ENCODE measurements at places on chromosomes 5 and 9.

DNA sequence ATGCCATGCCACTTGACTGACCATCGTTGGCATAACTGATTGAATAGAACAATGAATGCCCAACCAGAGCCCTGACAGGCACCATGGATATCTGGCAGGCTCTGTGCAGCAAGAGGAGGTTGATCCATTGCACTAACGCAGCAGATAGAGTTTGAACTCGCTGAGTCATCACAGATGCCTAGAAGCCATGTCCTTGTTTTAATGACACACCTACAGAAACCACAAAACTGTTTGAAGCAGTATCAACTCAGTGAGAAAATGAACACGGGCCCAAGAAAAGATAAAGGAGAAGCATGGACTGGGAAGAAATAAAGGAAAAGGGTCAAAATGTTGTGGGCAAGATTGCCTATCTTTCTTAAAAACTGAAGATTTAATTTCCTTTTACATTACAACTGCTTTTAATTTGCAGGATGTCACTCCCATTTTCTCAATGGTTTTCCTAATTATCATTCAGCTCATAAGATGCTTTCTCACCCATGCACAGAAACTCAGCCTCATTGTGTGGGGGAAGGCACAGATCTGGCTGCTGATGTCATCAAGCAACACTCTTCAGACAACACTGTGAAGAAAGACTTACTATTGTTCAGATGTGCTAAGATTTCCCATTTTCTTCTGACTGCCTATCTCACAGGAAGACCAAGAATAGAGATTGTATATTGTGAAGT lies 129.0 kb downstream of the PIK3R1 start:
- DNase-seq = peak; percentile 65

- no peak for DNase-seq
Measured at GRCh38 chr5:79269733-79270166, 33.8 kb downstream of the JMY start.

DNA sequence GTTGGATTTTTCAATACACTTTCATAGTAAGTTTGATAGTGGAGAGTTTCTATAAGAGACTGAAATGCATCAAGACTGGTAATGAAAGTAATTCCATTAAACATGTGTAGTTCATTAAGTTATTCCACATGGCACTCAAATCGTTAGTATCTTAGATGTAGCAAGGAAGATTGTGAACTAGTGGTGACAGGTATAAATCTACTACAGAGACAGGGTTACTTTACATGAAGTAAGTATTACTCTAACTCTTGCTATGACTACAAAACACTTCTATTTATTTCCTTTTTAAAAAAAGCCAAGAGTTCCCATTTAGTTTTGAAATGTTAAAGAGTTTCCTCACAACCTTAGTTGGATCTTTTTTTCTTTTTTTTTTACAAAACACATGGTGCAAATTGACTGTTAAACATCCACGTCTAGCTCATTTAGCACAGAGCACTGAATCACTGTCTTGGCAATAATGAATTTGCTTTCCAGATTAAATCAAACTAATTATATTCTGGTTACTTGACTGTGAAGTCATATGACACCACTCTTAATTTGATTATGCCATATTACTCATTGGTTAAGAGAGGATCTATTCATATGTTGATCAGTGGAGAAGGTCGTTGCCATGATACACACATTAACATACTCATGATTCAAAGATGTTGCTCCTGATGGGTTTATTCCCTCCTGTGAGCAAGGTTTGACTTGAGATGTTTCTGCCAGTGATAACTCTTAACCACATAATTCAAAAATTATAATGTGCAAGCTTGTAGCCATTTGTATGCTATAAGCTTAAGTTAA lies 644.8 kb downstream of the EFNA5 start:
- peak; percentile 27 for DNase-seq

DNA sequence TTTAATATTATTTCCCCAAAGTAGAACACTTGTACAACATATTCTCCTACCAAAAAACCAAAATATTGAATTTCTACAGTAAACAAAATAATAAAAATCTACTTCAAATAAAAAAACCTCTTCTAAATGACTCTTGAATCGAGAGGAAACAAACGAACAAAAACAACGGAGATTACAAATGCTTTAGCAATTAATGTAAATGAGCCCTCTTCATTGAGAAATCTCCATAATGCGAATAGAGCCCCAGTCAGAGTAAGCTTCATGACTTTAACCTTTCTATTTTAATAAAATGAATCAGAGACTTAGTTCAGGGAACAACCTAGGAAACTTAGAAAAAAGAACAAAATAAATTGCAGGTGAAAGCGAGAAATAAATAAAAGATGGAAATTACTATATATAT lies 129.3 kb upstream of the SEMA6A start:
- no peak for DNase-seq

- DNase-seq = peak; percentile 91
Measured at GRCh38 chr5:112694853-112695709, 42.6 kb upstream of the APC start.

DNA sequence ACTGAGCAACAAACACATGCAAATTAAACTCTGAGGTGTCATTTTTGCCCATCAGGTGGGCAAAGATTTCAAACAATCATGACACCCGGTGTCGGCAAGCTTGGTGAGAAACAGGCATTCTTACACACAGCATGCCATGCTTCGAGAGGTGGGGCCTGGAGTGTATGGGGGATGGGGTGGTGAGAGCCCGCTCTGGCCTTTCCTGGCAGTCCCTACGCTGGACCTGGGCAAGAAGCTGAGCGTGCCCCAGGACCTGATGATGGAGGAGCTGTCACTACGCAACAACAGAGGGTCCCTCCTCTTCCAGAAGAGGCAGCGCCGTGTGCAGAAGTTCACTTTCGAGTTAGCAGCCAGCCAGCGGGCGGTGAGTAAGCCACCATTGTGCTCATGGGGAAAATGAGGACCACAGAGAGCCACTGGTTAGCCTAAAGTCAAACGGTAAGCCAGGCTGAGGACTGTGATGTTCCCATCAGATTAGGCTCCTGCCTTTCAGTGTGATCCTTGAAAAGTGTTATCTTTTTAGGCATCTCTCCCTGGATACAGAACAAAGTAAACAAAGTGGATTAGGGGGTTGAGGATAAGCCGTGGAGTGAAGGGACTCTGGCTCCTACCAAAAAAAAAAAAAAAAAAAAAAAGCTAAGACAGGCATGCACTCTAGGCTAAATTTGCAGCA lies 9.4 kb downstream of the MYOZ3 start:
- no peak for DNase-seq

- no peak for DNase-seq
Measured at GRCh38 chr5:158917731-158918130, 182.0 kb downstream of the EBF1 start.

- peak; percentile 7 for DNase-seq
Measured at GRCh38 chr9:85741095-85741874, 469 bp downstream of the AGTPBP1 start.

GRCh38 chr5:167816354-167816753 lies 475.1 kb upstream of the WWC1 start:
- peak; percentile 9 for DNase-seq

DNA sequence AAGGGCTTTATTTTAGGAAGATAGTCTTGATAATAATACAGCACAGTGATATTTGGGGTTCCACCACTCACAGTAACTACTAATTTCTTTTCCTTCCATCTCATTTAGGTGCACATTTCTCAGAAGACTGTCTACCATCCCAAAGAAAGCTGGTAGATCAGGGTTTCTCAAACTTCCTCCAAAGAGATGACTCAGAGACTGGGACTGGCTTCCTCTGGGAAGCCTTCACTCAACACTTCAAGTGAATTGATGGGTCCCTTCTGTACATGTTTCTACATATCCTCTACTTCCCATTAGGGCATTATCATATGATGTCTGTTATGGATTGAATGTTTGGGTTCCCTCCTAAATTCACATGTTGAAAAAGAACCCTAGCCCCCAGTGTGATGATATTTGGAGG lies 138.5 kb downstream of the SPOCK1 start:
- no peak for DNase-seq

GRCh38 chr5:35229076-35230037 lies 930 bp downstream of the PRLR start:
- no peak for DNase-seq

GRCh38 chr5:156591631-156592030 lies 258.5 kb upstream of the PPP1R2B start:
- no peak for DNase-seq

DNA sequence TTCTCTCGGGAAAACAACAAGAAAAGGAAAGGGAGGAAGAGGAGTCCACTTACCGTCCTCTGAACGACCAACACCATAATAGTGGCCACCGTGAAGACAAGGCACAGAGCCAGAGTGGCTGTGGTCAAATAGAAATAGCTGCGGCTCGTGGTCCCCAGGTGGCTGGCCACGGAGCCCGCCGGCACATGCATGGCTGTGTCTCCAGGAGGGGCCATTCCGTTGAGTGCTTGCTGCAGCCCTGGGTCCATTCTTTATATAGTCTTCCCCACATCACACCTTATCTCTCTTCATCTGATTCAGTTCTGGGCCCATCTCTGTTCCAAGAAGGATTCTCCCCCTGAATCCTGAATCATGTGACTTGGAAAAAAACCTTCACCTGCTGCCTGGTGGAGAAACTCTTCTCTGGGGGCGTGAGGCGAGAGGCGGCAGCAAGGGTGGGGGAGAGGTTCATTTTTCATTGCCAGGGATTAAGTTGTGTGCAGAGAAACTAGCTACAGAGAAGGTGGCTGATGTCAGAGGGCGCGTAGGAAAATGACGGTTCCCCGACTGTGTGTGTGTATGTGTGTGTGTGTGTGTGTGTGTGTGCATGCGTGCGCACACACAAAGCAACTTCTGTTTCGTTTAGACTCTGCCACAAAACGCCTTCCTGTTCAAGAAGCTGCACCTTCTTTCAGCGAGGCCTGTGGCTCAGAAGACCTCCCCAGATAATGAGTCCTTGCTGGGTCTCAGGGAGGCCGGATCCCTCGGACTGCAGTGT lies at the start of gene TNFSF8:
TNFSF8 (minus strand) TSS at position 536 of the 757 bp plus-strand sequence; CDS start at position 248, 288 bp downstream.
- DNase-seq = no peak

GRCh38 chr9:136673088-136673974 lies 10.6 kb downstream of the EGFL7 start:
- no peak for DNase-seq

DNA sequence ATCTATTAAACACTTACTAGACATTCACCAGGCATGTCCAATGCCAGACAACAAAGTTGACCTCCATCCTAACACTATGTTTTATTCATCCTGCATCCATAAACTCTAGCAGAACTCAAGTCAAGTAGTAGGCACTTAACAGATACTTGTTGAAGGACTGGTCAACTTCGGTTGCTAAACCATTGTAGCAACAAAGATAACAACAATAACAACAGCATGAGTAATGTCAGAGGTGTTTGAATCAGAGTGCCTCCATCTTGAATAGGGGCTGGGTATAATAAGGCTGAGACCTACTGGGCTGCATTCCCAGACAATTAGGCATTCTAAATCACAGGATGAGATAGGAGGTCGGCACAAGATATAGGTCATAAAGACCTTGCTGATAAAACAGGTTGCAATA lies 180.5 kb upstream of the ZNF462 start:
- DNase-seq = no peak

DNA sequence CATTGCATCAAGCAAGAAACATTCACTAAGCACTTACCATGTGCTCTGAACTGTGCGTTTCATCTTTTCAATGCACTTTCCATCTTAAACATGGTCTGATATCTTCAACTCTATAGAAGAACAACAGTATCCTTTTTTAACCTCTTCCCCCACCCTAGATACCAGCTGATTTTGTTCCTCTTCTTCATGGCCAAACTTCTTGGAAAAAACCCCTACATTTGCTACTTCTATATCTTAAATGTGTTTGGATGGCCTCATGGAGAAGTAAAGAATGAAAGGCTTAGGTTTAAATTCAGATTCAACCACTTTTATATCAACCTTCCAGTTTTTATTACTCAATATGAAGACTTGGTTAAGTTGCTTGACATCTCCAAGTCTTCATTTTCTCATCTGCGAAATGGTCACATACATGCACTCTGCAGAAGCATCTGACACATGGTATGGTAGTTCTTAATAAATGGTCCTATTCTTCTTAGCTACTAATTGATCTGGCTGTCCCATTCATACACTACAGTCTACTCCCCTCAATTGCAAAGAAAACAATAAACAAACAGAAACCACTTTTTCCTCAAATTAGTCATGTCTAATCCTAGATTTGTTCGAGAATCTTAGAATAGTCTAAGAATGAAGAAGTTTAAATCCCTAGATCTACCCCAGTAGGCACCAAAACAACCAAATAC lies 59.4 kb downstream of the FYB1 start:
- no peak for DNase-seq

DNA sequence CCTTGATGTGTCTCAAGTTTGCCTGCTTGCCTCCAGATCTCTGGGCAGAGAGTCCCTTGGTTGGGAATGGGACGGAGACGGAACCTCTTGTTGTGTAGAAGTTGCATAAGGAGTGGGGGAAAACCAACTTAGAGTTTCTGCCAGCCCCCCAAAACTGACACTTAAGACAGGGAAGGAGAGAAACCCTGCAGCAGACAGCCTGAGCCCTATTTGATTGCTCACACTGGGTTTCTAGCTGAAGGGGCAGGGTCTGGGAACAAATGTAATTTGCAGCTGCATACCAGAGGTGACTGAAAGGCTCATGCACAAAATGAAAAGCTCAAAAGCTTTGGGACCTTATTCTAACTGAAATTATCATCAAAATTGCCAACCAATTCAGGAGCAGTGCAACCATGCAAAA lies 254.5 kb downstream of the RASEF start:
- DNase-seq = no peak

DNA sequence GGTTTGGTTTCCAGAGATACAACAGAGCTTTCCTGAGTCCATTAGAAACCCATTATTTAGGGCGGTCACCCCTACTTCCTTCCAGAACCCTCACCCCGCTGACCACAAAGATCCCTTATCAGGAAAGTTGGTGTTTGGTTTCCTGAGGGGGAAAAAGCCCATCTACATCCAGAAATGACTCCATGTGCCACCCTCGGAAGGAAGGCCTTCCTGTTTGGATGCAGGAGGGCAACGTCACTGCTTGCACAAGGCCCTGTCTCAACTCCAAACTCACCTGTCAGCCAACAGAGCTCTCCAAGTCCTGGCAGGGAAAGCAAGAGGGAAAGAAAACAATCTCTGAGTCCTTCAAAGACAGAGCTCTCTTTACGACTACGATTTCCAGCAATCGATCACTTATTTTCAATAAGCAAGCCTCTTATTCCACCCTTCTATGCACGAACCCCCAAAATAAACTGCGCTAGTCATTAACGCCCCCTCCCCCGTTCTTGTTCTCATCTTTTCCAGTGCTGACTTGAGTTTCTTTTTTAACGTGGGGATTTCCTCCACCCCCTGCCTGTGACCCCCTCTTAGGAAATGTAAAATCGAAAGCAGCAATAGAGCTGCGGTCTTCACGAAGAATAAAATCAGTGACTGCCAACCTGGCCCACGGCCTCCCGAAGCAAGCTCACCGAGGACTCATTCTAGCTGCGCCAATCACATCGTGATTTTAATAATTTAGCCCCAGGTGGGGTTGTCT lies 35.7 kb upstream of the NTNG2 start:
- DNase-seq = no peak

GRCh38 chr9:135617538-135617900 lies 21.8 kb downstream of the GLT6D1 start:
- no peak for DNase-seq

GRCh38 chr5:136731241-136731900 lies 366.0 kb upstream of the TRPC7 start:
- DNase-seq = no peak

Data from HCEC 1CT (cell line).